ENCODE measurements at places on chromosomes 11 and 22.
A peak's percentile ranks its signal among the peaks of the same experiment; 100 is the strongest.

DNA sequence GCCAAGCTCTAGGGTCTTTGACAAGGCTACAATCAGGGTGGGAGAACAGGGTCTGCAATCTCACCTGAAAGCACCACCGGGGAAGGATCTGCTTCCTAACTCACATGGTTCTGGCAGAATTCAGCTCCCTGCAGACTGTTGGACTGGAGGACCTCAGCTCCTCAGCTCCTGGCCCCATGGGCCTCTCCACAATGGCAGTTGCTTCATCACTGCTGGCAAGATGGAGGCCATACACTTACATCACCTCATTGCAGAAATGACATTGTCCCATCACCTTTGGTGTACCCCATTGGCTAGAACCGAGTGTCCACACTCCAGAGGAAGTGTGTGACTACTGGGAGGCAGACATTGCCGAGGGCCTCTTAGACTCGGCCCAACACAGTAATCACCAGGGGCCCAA lies 20.9 kb upstream of the MPPED1 start:
- DNase-seq: no peak

- DNase-seq: no peak
These were observed 134.4 kb downstream of the MPPED1 start for GRCh38 chr22:43546186-43546585.

DNA sequence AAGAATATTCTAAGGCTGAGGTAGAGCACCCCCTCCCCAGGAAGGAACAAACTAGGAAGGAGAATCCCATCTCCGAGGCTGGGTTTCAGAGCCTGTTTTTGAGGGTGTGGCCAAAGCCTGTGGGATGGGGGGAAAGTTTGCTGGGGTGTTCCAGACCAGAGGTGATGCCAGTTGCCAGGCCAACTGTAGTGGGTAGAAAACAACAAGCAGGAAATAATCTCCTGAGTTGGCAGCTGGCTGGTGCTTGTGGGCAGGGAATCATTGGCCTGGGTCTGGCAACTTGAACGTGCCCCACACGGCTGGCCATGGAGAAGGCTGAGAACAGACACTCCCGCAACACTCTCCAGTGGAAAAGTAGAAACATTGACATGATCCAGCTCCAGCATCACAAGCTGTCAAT lies 385.6 kb downstream of the ETS1 start:
- DNase-seq: no peak

DNA sequence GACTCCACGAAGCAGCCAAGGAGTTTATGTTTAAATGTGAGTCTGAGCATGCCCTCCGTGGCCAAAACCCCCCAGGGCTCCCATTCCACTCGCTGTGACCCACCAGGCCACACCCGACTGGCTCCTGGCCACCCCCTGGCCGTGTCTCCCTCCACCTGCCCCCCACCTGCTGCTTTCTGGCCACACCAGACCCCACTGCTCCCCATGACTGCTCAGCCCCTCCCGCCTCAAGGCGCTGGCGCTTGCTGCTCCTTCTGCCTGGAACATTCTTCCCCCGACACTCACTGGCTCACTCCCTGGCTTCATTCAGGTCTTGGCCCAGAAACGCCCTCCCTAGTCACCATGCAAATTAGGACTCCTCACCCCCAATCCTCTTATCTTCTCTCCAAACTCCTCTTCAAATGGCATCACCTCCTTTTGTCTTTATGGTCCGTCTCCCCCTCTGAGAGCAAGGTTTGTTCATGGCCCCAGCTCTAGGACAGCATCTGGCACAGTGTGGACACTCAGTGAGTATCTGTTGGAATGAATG lies 72.2 kb downstream of the EFCAB6 start:
- no peak for DNase-seq

GRCh38 chr22:28903080-28903479 lies 19.7 kb downstream of the ZNRF3 start:
- no peak for DNase-seq

DNA sequence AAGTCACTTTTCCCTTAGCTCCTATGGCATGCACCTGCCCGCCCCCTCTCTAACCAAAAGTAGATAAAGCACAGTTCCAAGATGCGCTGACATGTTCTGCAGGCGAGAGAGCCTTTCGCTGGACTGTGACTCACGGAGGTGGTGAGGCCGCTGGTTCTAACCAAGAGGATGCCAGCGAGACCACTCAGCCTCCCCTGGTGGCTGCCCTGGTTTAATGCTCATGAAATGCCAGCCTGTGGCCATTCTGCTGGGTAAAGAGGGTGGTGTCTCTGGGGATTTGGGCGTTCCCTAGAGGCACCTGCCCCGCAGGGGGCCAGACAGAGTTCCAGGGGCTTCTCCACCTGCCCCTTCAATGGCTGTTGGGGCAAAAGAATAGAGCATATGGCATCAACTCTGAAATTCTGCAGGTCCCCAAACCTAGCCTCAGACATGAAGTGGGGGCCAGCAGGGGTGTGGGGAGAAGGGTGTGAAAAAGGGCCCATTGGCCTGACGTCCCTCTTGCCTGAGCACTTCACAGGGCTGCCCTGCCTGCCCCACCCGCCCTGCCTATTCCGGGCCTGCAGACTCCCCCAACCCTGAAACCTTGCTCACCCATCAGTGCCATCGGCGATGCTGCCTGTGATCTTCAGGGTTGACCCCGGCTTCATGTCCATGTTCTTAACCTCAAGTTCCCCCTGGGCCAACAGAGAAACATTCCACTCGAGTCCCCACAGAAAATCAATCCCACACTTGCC lies 8.5 kb downstream of the LGALS2 start:
- no peak for DNase-seq

- no peak for DNase-seq
These were observed 4.6 kb downstream of the MRTFA start for GRCh38 chr22:40631925-40632324.

DNA sequence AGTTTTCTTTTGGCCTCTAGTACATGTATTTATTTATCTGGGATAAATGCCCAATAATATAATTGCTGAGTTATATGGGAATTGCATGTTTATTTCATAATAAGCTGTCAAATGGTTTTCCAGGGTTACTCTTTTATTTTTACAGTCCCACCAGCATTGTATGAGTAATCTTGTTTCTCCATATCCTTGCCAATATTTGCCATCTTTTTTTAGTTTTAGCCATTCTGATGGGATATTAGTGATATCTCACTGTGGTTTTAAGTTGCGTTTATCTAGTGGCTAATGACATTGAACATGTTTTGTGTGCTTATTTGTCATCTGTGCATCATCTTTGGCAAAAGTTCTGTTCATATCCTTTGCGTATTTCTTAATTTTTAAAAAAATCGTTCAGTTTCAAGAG lies 372.8 kb upstream of the CCDC179 start:
- no peak for DNase-seq

GRCh38 chr11:8289492-8289918 lies 25.8 kb upstream of the LMO1 start:
- DNase-seq: no peak

- DNase-seq: no peak
These were observed 21.0 kb upstream of the GNB1L start for GRCh38 chr22:19875531-19876313.

DNA sequence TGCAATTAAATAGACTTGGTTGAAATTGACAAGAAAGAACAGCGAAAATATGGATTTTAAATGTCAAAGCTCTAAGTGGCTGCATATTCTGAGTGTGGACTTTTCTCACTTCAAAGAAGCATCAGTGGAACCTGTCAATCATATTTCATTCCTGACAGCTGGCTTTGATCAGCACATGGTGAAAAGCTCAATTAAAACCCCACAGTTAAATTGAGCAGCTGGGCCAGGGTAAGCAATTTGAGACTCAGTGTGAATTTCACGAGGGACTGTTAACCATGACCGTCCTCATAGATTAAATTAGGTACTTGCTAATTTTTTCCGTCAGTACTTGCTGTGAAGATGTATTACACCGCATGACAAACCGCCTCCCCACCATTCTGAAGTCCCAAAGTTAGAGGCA lies 11.0 kb upstream of the OR10D3 start:
- DNase-seq: no peak

GRCh38 chr11:122743949-122744348 lies 88.4 kb downstream of the UBASH3B start:
- peak; percentile 88 for DNase-seq

- DNase-seq: no peak
These were observed 19.6 kb upstream of the ARHGAP42 start for GRCh38 chr11:100667449-100667848.

- no peak for DNase-seq
These were observed 7.7 kb upstream of the NEAT1 start for GRCh38 chr11:65414776-65415498.

DNA sequence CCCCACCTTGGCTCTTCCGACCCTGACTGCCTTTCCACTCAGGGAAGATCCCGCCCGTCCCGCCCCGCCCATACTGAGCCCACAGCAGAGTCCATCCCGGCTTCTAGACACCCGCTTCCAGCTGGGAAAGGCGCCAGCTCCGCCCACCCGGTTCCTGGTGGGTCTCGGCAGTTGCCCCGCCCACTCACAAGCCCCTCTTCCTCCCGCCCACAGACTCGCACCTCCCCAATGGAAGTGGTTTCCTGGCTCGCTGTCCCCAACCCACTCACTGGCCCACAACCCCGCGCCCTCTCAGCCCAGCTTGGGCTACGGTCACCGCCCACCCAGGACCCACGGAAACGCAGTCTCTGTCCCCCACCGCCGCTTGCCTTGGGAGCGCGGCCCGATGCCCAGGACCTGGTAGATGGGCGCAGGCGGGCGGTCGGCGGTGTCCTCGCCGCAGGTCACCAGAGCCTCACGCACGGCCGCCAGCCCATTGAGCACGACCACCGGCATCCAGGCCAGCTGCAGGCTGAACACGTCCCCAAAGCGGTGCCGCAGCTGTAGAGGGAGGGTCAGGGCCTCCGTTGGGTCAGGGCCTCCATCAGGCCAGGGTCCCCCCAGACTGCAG lies 22.2 kb upstream of the CYP2D6 start:
- DNase-seq: no peak

GRCh38 chr22:47610281-47610680 lies 847.8 kb downstream of the TBC1D22A start:
- no peak for DNase-seq

GRCh38 chr22:47022475-47022874 lies 260.0 kb downstream of the TBC1D22A start:
- no peak for DNase-seq

DNA sequence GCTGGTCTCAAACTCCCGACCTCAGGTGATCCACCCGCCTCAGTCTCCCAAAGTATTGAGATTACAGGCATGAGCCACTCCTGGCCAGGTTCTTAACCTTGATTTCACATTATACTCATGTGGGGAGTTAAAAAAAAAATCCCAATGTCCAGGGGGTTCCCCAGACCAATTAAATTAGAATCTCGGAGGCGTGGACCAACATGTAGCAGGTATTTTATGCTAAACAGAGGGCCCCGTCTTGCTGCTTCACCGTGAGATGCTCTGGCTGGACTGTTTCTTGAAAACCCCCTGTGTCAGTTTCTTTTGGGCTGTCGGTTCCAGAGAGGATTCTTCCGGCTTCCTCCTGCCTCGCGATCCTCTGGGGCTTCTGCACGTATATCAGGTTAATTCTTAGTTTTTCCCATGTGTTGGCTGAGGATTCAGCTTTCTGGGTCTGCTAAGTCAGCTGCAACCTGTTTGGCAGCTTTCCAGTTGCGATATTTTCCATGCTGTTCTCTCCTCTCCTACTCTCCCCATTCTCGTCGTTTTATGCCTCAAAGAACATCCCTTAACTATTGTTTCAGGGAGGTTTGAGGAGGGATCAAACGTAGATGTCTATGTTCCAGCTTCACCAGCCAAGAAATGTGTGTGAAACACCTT lies 50.6 kb upstream of the ACCSL start:
- no peak for DNase-seq

- DNase-seq: no peak
These were observed 17.5 kb downstream of the NCR3LG1 start for GRCh38 chr11:17369094-17369493.

GRCh38 chr22:27832606-27833005 lies 31.1 kb upstream of the MN1 start:
- no peak for DNase-seq

GRCh38 chr22:48369789-48370507 lies 1457.7 kb downstream of the BRD1 start:
- no peak for DNase-seq

DNA sequence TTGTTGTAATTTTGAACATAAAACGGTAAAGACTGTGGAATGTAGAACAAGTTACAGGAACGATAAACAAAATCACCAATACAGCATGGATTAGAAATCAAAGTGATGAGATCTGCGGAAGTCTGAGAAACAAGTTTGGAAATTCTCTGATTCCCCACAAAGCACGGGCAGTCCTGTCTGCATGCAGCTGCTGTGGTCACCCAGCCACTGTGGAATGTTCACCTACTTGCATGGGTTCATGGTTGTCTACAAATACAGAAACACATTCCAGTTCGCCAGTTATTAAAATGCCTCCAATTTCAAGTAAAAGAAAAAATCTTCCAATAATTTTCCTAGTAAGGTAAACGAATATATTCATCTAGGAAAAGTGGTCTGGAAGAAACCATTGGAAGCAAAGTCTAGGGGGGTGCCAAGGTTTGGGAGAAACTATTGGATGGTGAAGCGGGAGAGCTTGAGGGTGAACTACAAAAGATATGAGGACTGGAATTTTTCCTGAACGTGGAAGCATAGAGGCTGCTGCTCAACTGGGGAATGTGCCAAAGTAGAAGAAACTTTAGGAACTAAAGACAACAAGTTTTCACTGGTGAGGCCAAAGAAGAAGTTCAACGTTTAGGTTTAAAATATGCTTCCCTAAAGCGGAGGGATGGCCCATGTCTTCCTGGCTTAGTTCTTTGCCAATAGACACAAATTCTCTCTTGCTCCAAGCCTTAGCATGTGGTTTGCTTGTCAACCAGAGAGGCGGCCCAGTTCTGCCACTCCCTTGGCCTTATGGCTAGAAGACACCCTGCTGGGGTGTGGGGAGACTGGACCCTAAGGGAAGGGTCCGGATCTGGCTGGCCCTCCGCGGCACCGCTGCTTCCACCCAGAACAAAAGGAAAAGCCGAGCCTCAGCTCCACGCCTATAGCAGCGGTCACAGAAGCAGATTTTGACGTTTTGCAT lies 70.2 kb downstream of the CTTN start:
- no peak for DNase-seq

DNA sequence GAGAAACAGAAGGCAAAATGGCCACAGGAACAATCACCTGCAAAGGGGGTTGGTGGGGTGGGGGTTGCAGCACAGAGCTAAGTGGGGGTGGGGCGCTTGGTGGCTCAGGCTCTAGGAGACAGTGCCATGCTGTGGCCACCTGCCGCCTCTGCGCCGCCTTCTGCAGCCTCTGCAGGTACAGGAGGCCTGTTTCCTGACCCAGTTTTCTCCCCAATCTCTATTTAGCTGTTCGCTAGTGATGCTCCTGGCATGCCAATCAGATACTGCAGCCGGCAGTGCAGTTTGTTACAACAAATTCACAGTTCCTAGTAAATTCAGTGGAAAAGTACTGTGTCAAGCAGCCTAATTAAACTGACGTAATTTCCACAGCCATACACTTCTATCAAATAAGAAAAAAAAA lies 106.4 kb downstream of the SERGEF start:
- DNase-seq: no peak

GRCh38 chr11:5188201-5188600 lies 12.3 kb downstream of the OR51V1 start:
- DNase-seq: no peak

- DNase-seq: no peak
These were observed 1.2 kb upstream of the TMEM45B start for GRCh38 chr11:129814244-129815014.

- no peak for DNase-seq
These were observed 4.6 kb downstream of the LRRC32 start for GRCh38 chr11:76665921-76666351.

GRCh38 chr11:119663279-119663678 lies 65.7 kb downstream of the NECTIN1 start:
- no peak for DNase-seq
